GM10248 (cell line): ENCODE measurements at places on chromosomes 12 and 14.

DNA sequence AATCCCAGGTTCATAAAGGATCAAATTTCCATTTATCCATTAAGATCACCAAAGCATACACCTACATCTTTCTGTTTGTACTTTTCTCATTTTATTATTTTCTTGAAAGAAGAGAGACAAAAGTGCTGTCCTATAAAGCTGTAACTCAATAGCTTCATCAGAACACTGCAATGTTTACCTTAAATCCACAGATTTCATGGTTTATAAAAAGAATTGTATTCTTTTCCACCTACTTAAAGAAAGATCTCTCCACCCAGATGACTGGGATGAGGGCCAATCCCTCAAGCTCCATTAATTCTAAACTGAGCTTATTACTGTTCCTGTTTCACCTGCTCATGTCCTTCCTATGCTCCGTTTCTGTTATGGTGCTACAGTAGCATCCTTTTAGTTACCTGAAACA, 470.6 kb downstream of the BCAT1 start:
- DNase-seq: no peak

DNA sequence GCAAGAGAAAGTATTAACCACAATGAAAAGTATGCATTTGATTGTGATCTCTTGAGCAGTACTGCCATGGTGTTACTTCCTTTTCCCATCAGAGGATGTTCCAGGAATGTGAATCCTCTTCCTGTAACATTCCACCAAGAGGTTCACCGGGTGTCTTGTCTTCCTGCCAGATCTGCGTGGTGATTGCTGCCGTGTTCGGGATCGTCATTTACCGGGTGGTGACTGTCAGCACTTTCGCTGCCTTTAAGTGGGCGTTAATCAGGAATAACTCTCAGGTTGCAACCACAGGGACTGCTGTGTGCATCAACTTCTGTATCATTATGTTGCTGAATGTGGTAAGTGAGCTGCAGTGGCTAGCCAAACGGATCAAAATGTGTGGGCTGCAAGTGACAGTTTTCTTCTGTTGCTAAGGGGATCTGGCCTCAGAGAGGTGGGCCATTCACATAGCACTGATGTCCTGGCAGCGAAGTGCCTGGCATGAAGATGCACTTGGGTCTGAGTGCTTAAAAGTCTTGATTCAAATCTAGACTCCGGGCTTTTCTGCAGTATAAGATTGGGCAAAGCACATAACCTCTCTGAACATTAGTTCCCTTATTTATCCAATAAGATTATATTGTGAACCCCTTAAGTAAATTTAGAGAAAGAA, 123.4 kb downstream of the SLC5A8 start:
- DNase-seq: no peak

DNA sequence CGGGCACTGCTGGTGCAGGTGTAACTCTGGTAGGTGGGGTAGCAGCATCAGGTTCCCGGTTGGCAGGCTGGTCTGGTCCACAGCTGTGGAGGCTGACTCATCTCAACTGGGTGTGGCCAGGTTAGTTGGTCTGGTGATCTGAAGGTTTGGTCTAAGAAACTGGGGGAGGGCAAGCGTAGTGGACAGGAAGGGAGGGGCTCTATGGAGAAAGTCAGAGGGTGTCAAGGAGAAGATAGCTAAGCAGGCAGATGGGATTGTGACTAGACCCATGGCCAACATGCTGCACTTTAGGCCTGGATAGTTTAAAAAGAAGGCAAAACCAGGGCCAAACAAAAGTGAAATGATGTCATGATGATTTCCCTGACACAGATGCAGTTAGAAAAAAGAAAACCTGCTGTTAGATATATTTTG, 7.9 kb downstream of the TRIM9 start:
- DNase-seq: no peak

GRCh38 chr14:100299238-100299560, 7.0 kb downstream of the SLC25A29 start:
- DNase-seq: no peak

- DNase-seq: peak; percentile 65
Measured at GRCh38 chr12:124496584-124496983, 70.8 kb downstream of the NCOR2 start.

- no peak for DNase-seq
Measured at GRCh38 chr12:106088246-106088808, 50.4 kb downstream of the NUAK1 start.

DNA sequence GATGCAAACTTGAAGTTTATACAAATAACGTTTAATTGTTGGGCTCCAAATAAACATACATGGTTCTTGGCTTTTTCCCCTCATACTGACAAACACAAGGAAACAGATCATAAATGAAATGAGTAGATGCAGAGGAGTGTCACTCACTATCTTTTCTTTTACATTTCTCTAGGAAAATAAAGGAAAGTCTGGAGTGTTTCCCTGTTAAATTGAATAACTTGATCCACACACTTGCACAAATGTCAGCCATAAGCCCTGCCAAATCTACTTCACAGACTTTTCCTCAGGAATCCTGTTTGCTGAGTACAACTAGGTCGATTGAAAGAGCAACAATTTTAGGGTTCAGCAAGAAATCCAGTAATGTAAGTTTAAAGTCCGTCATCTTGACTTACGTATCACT, 175.3 kb downstream of the PLCZ1 start:
- DNase-seq: no peak

DNA sequence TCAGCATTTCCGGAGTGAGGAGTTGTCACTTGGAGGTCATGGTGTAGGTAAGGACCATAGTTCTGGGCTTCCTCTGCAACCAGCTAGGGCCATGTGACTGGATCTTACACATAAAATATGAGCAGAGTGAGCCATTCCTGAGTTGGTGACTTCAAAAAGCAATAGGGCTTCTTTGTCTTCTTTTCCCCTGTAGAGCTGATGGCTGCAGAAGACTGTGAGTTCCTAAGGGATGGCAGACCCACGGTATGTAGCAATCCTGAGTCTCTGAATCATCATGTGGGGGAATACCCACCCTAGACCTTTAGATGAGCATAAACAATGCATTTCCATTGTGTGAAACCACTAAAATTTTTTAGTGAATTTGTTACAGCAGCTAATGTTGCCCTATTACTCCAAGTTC, 151.1 kb upstream of the TBX3 start:
- DNase-seq: no peak

DNA sequence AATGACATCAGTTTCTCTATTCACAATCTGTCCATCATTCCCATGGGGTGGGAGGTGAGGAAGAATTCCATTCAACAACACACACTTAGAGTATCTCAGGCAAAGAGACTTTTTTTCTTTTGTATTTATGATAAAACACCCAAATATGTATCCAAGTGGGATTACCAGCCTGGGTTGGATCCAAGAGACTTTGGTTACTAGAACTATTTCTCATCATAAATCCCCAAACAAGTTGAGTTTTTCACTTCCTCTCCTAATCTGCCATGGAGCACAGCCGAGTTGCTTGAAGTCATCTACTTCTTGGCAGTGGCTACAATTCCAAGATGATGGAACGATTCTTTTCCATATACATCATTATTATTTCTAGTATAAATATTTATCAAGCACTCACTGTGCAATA, 209.2 kb upstream of the HMGA2 start:
- DNase-seq: no peak

DNA sequence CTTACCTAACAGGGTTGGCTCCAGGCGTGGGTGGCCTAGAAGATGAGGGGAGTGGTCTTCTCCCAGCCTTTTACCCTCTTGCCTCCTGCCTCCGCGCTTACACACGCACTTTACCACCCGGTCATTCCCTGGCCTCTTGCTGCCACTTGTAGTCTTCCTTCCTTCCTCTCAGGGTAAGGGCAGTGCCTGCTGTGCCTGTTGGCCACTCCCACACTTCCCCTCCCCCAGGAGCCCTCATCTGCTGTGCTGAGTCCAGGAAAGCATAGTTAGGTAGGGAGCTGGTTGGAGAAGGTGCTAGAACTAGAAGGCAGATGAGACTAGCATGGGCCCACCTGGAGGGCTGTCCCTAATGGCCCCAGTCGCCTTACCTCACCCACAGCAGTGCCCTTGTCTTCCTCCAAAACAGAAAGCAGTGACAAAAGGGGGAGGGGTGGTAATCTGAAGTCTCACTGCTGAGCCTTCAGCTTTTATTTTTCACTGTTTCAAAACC, 54.3 kb upstream of the SRSF5 start:
- no peak for DNase-seq
